ENCODE measurements at places on chromosomes 1 and 21.

DNA sequence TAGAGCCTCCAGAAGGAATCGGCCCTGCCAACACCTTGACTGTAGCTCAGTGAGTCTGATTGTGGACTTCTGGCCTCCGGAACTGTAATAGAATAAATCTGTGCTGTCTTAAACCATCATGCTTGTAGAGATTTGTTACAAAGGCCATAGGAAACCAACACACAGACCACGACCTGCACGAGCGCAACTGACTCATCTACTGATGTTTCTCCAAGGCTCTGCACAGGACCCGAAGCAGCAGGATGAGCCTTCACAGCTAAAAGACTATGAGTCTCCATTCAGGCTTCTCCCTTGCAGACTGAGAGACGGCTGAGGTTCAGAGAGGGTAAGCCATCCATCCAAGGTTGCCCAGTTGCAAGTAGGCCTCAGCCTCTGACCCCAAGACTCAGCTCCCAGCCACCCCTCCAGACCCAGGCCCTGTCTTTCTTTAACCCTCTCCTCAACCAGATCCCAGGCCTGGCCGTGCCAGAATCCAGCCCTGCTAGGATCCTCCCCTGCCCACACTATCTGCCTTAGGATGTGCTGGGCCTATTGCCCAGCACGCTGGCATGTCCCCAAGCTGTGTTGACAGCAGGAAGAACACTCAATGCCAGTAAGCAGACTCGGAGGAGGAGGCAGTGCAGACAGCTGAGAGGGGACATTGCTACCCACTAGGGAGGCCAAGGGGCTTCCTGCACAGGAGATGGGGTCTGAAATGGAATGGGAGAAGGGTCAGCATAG lies 109.0 kb downstream of the HMGB4 start:
- no peak for DNase-seq

DNA sequence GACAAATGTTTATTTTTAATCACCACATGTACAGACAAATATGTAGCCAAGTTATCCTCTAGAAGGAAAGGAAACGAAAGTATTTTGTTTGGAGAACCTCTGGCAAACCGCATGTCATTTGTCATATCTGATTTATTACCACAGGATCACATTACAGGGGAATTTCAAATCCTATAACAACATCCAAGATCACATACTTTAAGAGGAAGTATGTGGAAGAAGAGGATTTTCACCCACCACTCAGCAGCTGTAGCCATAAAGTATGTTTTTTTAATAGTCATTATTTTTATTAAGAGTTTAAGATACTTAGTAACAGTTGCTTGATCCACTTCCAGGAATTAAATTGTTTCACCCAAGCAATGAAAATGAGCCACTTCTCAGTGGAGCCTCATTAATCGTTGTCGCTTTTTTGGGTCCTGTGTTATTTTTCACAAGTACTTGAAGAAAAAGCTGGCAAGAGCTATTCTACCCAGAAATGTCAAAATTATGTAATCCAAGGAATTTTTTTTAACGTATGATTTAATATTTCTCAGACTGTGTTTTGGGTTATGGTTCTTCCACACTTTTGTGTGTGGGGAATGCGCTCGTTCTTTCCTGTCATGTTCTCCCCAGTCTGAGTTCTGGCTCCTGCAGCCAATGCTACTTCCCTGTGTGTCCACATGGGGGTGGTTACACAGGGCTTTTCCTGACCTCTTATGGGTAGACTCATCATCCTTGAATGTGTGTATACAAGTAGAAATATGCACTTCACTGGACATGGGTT lies 6.9 kb downstream of the SERTAD4 start:
- peak; percentile 44 for DNase-seq

GRCh38 chr1:55078470-55078869 lies 39.1 kb downstream of the PCSK9 start:
- no peak for DNase-seq

DNA sequence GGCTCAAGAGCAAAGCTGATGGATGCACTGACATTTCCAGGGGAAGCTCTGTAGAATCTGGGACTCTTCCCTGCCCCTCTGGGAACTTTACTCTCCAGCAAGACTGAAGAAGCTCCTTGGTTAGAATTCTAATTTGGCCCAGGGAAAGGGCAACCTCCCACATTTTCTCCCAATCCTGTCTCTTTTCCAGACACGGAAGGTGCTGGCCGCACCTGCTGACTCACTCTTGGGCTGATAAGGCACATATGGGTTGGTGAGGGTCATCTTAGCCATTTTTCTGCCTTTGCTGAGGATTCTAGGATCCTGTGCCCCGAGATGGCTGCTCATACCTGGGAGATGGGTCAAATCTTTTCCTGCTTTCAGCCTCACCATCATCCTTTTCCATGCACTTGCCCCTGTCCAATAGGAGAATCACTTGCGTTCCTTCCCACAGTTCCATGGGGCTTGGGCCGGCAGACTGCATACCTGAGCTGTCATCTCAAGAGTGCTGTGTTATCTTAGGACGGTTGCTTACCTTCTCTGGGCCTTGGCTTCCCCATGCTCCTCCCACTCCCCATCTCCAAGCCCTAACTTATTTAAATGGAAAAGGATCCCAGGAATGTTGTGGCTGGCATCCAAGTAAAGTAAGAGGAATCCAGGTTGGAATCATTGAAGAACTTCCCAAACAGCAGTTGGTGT lies 1.3 kb downstream of the TINAGL1 start:
- DNase-seq = no peak
